ENCODE measurements at places on chromosomes 12 and 14.

DNA sequence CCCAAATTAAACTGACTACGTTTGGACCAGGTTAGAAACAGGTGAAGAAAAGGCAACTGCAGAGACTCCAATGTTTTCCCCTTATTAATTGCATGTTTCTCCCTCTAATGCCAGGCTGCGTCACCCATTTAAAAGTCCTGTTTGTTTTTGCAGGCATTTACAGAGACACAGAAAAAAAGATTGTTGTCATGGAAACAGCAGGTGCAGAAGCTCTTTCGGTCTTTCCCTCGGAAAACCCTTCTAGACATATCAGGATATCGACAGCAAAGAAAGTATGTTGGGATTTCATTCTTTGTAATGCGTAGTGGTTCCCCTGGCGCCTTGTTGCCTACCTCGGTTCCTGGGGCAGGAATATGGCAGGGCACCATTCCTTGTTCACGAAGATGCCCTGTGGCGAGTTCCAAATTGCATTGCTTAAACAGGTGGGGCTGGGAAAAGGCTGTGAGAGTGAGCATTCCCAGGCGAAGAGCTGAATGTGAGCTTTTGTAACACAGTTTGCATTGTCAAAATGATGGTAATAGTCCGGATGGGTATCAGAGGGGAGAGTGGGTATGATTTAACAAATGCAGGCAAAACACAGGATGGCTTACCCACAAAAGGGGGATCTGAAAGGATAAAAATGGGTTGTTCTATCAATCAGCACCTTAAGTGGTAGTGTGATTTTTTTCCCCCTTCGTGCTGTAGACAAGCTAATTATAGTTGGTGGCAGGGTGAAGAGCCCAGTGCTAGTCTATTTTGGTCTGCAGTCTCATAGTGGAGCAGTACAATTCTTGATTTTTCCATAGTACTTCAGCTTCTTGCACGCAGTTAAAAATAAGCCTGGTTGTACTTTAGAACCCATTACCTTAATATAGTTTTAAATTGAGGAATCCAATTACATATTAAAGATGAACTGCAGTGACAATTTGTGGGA lies 132.4 kb downstream of the GCH1 start:
- no peak for DNase-seq

GRCh38 chr14:76829650-76830421 lies 3.6 kb downstream of the LRRC74A start:
- no peak for DNase-seq

- no peak for DNase-seq
Observed at GRCh38 chr14:67269298-67270060, 28.2 kb downstream of the PALS1 start.

- no peak for DNase-seq
Observed at GRCh38 chr12:47733142-47733541, 7.9 kb upstream of the ENDOU start.

DNA sequence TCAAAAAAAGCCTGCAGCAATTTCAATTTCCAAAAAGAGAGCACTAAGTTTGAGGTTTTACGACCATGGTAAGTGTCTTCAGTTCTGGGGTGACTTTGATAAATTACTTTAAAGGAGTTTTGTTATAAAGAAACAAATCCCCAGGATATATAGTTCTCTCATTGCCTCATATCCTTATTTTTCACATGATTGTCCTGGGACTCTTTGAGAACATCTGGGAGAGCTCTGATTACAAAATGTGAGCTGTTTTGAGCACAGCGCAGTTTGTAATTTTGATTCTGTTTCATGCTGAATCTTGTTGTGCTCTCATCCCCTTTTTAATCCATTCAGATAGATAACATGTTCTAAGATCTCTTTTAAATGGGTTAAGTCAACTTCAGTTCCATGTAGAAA lies 67.7 kb upstream of the DCN start:
- DNase-seq, result no peak

DNA sequence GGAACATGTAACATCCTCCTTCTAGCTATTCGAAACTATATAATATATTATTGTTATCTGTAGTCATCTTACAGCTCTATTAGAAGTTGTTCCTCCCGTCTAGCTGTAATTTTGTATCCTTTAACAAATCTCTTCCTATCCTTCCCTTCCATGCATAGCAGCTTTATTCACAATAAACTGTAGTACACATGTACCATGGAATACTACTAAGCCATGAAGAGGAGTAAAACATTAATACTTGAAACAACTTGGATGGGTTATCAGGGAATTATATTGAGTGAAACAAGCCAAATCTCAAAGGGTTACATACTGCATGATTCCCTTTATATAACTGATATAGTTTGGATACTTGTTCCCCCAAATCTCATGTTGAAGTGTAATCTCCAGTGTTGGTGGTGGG lies 33.9 kb upstream of the STK38L start:
- no peak for DNase-seq

GRCh38 chr12:66144791-66145754 lies 14.5 kb upstream of the LLPH start:
- peak; percentile 54 for DNase-seq

DNA sequence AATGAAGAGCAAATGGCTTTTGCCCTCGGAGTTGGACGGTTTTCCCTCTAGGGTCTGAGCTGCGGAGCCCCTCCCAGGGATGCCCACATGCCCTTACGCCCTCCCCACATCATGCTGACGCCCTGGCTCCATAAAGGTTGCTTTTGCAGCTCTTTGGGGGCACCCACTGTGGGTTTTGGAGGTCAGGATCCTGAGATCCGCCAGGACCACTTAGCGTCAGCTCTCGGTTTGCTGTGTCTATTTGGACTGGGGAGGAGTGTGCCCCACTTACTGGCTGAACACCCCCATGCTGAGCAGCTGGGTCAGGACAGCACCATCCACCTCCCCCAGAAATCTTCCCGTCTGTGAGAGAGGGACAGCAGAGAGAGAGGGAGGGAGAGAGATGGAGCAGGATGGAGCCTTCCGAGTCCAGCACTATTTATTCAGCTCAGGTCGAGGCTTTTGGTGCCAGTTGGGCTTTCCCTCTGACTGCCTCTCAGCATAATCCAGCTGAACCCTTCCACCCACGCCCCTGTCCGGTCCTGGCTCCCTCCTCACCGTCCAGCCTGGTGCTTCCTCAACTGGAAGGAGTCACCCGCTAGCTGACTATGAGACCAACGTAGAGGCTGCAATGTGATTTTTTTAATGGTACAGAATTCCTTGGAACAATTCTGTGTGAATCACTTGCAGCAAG lies 18.9 kb upstream of the LRTM2 start:
- DNase-seq, result no peak

GRCh38 chr12:49451468-49452259 lies 84.4 kb downstream of the SPATS2 start:
- peak; percentile 60 for DNase-seq
